ENCODE measurements at places on chromosomes 1 and 21.

DNA sequence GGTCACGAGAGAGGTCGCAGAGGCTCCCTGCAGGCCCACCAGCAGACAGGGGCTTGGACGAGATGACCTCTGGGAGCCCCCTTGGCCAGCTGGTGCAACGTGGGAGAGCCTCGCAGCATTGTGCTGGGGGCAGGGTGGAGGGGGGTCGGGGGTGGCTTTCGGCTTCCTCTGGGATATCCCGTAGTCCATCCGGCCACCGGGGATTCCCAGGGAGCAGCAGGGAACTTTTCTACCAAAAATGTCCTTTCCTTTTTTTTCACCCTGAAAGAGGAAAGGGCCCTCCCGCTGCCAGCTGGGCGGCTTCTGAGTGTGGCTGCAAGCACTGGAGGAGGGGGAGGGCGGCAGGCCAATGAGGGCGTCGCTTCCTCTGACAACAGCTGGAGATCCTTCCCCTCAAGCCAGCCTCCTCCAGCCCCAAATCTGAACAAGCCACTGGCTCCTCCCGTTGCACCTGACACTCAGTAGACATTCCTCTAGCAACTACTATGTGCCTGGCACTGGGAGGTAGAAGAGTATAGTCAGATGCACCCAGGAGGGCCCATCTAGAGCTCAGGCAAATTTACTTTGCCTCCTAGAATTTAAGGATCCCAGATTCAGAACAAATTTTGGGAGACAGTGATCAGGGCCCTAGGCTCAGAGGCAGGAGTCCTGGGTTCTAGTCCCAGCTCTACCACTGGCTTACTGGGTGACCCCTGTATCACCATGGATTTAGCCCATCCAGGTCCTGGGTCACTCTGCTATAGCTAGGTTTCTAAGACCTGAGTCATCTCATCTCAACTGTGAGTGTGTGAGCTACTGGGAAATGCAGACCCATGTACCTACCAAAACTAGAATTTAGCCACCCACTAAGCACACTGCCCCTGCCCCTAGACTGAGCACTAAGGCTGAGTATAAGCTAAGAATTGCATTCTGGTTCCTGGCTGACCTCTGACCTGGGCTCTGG, 2.7 kb downstream of the MOB3C start:
- DNase-seq: peak; percentile 53

DNA sequence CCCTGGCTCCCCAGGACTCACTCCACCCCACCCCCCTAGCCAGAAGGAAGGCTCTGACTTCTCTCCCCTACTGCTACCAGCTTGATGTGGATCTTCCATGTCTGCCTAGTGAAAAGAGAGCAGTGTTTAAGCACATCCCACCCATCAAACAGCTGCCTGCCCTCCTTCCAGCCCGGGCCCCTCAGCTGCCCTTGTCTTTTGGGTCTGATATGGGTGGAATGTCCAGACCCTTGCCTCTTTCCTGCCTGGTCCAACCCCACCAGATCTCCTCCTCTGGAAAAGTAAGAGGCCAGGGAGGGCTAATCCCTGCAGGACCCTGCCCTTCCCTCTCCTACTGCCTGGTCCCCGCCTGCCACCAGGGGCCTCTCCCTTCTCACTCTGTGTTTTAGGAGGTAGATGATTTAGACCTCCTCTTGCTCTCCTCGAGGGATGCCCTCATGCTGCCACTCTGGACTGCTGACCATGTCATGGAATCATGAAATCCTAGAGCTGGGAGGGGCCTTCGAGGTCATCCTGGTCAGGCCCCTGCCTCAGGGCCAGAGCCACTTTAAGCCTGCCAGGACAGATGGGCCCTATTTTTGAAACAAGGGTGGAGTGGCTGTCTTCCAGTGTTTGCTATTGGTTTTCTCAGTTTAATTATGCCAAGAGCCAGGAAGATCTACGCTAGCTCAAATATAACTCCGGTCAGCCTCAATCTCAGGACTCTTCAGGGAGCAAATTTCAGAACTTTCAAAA, 15.8 kb upstream of the HSPG2 start:
- DNase-seq: no peak

DNA sequence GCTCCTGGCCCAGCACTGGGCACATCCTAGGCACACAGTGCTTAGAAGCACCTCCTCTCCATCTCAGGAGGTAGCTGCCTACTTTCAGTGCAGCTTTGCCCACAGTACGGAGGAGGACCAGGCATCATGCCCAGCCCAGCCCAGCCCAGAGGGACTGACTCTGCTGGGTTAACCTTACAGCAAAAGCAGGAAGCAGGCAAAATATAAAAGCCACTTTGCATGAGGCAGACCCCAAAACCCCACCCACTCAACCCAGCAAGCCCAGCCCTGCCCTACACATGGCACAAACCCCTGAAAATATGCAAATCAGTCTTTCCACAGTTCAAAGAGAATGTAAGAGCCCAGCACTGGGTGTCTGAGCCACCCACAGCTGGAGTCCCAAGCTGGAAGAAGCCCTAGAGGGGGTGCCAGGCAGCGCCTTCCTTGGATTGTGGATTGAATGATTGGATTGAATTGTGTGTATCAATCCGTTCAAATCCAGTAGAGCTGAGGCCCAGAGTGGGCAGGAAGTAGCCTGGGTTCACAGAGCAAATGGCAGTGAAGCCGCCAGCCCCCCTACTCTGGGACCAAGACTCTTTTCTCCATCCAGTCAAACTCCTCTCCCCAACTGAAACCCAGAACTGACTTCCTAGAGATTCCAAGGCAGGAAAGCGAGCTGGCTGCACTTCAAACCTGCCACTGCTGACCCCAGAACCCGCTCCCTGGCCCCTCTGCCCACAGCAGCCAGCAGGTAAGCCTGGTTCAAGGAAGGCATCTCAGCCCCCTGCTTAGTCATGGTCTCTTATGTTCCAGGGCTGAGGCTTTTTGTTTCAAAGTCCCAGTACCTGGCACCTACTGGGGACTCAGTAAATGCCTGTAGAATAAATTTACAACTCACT, 117.7 kb downstream of the LACTBL1 start:
- no peak for DNase-seq

- no peak for DNase-seq
Observed at GRCh38 chr1:214360116-214360515, 79.2 kb downstream of the SMYD2 start.

- no peak for DNase-seq
Observed at GRCh38 chr21:19621837-19622496, 1218.4 kb upstream of the TMPRSS15 start.

Data from CD4-positive, alpha-beta T cell treated with Interferon gamma for 1 hour (primary cell).